Right lung (tissue), 10 donors: ENCODE measurements at places on chromosomes 4 and X. TPM values are rescaled to one million over a fixed set of nuclear protein-coding genes. Genes with fewer than 3 reads are reported as not detected.

DNA sequence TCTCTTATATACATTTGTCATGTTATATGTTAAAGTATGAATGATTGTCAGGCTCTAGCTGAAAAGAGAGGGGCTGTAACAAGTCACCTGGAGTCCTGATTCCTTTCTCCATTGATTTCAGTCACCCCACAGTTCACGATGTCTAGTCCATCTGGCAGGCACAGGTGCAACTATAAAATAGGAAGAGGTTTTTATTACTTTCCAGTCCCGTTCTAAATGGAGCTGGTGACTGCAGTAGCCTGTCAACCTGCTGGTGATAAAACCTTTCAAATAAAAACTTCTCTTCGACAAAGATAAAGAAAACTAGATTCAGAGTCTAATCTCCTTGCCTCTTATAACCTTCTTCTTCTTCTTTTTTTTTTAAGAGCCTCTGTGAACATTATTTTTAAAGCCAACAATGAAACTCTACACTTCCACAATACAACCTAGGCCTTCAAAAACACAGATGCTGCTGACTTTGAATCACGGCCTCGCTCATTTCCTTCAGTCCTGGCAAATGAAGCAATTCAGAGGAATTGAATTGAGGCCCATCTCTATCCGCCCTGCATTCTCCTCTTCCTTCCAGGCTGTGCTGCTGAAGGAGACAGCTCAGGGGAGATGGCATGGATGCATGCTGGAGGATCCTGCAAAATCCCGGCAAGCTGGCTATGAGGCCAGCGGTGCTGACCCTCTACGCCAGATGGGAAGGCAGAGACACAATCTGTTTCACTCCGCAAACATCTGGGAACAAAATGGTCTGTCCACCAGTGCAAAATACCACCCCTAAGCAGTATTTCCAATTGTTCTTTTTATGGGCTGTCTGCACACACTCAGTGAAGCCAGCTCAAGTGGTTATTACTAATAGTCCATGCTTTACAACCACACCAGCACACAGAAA lies 27.3 kb upstream of the CDKN2AIP start:
- DNase-seq, result no peak

DNA sequence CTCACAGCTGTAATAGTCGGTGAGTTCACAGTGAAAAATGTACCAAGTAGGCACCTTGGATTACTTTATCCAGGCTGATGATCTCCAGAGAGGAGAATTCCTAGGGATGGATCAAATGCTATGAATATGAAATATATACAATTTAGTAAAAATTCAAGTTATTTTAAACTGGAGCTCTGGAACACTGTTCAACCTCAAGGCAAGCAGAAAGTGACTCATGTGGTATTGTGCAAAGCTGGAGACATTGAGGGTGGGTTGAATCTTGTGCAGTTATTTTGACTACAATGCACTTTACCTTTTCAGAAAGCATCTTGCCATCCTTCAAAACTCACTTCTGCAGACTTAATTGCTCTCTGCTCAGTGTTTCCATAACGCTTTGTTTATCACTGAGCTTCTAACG lies 43.4 kb downstream of the OSTC start:
- DNase-seq, result no peak

Gene MAGEH1
- 66.8 TPM for polyA plus RNA-seq

DNA sequence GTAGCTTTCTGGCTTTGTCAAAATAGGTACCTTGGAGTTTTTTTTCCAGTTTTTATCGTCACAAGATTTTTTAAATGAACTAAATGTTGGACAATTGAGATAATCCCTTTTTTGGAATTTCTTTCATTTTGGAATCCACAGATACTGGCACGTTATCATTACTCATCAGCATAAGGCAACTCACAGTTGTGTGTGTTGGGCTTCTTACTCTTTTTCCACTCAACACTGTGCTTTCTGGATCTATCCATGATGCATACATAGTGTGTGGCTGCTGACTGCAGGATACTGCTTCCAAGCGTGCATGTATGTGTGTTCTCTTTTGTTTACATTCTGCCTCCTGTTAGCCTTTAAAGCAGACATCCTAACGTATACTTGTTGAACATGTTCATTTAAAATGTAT lies 113.5 kb upstream of the FAM9A start:
- DNase-seq, result no peak

Gene MGARP
- polyA plus RNA-seq, result 0.31 TPM

GRCh38 chrX:150941580-150941979 lies 41.6 kb upstream of the HMGB3 start:
- DNase-seq, result no peak

DNA sequence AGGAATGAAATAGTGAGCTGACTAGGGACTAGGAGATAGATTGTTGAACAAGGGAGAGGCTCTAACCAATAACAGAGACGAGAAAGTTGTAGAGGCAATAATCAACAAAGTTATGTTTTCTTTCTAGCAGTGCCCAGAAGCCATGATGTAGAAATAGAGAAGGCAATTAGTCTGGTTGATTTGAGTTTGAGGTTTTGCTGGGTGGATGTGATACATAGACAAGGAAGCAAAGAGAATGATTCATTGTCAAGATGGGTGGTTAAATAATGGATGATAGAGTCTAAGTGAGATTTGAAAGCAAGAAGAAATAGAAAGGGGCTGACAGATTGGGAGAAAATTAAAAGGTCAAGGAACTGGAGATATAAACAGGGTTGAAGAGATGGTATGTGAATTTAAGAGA lies 11.2 kb downstream of the RBM41 start:
- DNase-seq, result no peak

DNA sequence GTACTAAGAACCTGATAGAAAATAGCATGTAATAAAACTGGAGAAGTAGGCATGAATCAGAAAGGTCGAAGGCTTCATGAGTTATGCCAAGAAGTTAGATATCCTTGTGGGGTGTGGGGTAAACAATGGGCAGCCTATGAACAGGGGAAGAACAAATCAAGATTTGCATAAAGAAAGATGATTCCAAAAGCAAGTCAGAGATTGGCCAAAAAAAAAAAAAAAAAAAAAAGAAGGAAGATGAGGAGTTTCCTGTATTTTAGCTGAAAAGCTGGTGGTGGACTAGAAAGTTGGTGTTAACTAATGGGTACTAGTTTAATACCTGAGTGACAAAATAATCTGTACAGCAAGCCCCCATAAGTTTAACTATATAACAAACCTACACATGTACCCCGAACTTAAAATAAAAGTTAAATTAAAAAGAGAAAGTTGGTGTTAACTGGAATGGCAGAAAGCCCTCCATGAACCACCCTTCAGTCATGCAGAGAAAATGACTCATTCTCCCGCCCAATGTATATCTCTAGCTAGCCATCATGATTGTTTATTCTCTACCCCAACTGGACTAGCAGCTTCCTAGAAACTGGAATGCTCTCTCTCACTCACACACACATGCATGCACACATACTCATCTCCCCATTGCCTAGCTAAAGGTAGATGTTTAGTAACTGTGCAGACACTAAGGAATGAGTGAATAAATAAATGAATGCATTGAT lies 41.7 kb downstream of the ATP11C start:
- DNase-seq, result no peak

GRCh38 chrX:118116713-118117550 lies at the start of gene KLHL13:
Gene KLHL13 (minus strand): TSS chrX:118116810. CDS start chrX:118028473, 88,337 bp downstream.
- no peak for DNase-seq

- no peak for DNase-seq
These were observed 9.9 kb downstream of the YIPF6 start for GRCh38 chrX:68508799-68509198.

Gene RHOXF2
- polyA plus RNA-seq, result 0.13 TPM

Gene FHIP1A
- polyA plus RNA-seq, result 5.7 TPM

Gene ADH1C
- polyA plus RNA-seq, result 24.8 TPM

DNA sequence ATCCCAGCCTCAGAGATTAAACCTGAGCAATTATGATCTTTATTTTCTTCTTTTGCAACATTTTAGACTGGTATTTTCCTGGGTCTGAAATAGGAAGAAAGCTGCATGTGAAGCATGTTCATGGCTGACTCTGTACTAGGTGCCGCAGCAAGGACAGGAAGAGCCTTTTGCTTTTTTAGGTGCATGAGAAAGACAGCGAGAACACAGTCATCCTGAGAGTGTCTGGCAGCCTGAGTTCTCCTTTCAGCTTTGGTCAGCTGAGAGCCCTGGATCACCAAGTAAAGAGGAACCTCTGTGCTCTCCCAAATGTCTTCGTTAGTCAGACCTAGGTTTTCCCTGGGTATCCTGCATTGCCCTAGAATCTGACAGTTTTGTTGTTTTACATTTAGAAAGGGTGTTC lies 29.8 kb downstream of the FAM149A start:
- DNase-seq, result no peak

Gene FABP2
- polyA plus RNA-seq, result 0.04 TPM

GRCh38 chrX:119075270-119076025 lies 2.7 kb downstream of the CT47C1 start:
- no peak for DNase-seq

DNA sequence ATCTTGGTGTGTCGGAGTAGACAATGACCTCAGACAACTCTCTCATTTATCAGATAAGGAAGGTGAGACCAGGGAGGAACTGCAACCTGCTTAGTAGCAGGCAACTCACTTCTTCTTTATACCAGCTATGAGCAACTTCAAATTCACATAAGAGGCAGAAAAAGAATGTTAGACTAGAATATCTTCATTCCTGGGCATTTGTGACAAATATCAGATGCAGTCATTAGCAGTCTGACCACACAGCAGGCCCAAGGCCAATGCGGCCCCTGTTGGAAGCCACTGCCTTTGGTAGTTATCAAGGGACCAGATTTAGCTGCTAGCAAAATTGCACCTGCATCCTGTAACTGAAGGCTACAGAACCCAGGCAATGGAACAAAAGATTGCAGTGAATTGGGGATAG lies 219.2 kb upstream of the RASGEF1B start:
- DNase-seq, result no peak

DNA sequence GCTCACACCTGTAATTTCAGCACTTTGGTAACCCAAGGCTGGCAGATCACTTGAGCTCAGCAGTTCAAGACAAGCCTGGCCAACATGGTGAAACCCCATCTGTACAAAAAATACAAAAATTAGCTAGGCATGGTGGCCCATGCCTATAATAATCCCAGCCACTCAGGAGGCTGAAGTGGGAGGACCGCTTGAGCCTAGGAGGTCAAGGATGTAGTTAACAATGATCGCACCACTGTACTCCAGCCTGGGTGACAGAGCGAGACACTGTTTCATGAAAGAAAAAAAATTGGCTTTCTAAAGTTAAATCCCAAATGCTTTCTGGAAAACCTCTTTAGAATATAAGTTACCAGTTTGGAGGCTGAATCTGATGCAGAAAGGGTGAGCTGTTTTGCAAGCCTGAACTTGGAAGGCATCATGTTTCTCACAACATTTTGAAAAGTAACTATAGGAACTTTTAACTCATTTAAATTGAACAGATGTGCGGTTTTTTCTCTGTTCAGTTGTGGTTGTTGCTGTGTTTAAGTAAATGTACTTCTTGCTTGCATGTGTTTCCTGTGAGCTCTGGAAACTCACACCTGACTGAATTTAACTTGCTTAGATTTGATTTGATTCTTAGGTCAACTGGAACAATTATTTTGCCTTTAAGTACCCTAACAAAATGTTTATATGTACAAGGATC lies 39.8 kb upstream of the TMEM131L start:
- DNase-seq, result peak; percentile 32

DNA sequence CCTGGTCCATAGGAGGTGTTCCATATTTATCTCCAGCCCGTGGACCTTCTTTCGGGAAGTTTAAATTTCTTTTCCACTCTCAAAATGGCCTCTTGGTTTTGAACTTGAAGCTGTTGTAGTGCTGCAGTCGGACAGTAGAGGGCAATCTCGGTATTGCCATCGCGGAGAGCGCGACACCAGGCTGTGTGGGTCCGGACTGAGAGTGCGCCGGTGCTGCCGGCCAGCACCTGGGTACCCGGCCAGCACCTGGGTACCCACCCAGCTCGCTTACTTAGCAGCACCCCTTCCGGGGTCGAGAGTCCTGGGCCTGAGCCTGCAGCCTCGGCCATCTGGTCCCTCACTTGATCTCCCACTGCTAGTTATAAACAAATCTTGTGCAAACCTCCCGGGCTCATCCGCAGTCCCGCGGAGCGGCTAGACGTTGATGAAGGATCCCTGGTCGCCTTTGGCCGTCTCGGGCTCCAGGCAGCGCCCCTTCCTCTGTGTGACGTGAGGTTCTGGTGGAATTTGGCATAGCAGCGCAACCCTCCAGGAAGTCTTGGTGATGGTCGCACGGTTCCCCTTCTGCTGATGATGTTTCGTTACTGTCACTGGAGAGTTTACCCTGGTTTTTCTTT lies 18.0 kb downstream of the FAM9A start:
- peak; percentile 6 for DNase-seq

- peak; percentile 70 for DNase-seq
These were observed 65.9 kb upstream of the HPF1 start for GRCh38 chr4:169823685-169824084.

Gene TLR1
- polyA plus RNA-seq, result 5.1 TPM
